ENCODE measurements at places on chromosomes 2 and 18.

- no peak overlapping the region for H3K4me3 ChIP-seq
- H3K4me1 ChIP-seq = no peaks in the 10 kb centered on the region
- H3K27ac ChIP-seq = no peak overlapping the region
- no peaks in the 10 kb centered on the region for H3K36me3 ChIP-seq
Observed at GRCh38 chr2:195871326-195871725, 197.3 kb downstream of the DNAH7 start.

DNA sequence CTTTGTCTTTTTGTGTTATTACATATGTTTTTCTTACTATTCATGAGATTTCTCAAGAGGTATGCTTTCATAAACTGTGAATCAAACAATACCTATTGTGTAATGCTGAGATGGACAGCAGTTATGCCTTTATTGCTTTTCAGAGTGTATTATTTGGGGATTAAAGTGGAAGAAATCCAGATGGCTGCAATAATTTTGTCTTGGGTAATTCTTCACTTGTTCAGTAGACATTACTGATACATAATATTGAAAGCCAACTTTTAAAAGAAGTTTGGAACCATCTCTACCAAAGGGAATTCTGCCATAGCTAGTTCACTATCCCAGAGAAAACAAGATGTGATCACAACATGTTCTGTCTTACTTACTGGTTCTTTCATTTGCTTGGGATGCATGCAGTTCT, 253.4 kb upstream of the ZSWIM2 start:
- H3K27ac ChIP-seq = no peak overlapping the region
- no peaks in the 10 kb centered on the region for H3K4me1 ChIP-seq
- H3K4me3 ChIP-seq = no peak overlapping the region
- DNase-seq = no peak
- no peaks in the 10 kb centered on the region for H3K36me3 ChIP-seq

GRCh38 chr2:218290316-218291261, 1.7 kb downstream of the TMBIM1 start:
- no peaks in the 10 kb centered on the region for H3K27me3 ChIP-seq
- no peaks in the 10 kb centered on the region for H3K36me3 ChIP-seq
- peak overlapping the region; percentile 99 for H3K27ac ChIP-seq
- H3K4me3 ChIP-seq = peak overlapping the region; percentile 89
- no peak for DNase-seq
- H3K4me1 ChIP-seq = peaks cover 82% of the 10 kb centered on the region

GRCh38 chr2:28898048-28898447, 3.6 kb downstream of the WDR43 start:
- no peaks in the 10 kb centered on the region for H3K36me3 ChIP-seq
- peaks cover 32% of the 10 kb centered on the region for H3K4me1 ChIP-seq
- H3K27me3 ChIP-seq = no peaks in the 10 kb centered on the region
- no peak for DNase-seq
- H3K4me3 ChIP-seq = no peak overlapping the region
